ENCODE measurements at places on chromosomes 16 and 17.

GRCh38 chr17:73231395-73231794, 30.3 kb downstream of the CPSF4L start:
- peak; percentile 29 for DNase-seq

- no peak for DNase-seq
These were observed 8.0 kb downstream of the KIAA0753 start for GRCh38 chr17:6632530-6632929.

DNA sequence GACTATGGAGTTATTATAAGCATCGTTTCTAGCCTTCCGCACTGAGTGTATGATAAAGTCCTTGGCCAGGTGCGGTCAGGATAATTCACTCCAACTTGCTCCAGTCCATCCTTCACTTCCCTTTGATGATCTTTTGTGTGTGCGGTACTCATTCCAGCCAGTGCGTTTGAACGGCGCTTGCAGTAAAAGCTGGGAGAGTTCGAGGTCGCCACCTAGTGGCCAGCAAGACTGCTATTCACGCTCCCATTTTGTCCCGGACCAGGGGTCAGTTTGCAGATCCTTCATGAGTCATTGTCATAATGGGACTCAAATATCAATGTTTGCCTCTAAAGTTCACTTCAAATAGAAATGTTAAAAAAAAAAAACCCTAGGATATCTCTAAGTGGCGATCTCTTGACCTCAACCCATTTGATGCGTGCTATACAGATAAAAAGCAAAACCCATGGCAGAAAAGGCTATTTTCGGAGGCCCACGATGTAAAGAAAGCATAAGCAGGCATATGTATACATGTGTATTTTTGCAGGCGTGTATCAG, 417.1 kb downstream of the TMEM114 start:
- DNase-seq: peak; percentile 74

DNA sequence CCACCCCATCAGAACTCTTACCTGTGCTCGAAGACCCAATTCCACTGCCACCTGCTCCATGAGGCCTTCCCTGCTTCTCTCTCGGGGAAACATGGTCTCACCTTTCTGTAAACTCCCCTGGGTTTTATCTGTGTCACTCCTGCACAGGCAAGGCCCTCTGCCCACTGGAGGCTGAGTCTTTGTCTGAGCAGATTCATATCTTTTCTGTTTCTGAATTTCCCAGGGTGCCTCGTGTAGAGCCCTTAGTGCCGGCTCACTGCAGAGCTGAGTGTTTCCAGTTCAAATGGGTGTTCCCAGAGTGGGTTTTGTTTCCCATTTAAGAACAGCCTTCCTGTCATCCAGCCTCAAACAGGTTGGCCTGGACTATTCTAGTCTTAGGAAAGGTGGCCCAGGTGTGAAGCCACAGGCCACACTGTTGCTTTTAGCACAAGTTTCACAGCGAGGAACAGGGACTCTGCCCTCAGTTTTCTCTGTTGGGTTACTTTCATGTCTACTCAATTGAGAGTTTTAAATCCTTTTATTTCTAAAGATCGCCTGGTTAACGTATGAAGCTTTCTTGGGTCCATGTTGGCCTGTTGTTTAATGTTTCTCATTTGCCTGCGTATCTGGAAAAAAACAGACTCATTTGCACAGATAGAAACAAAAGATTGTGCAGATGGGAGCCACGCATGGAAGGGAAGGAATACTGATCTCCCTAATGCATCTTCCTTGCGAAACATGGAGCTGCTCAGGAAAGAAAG, 228.7 kb downstream of the MSI2 start:
- DNase-seq: no peak

- DNase-seq: peak; percentile 8
These were observed 44.5 kb downstream of the EFCAB13 start for GRCh38 chr17:47368262-47368661.

- no peak for DNase-seq
These were observed 121.9 kb upstream of the TNRC6C start for GRCh38 chr17:77836557-77837041.

- DNase-seq: no peak
These were observed 5.7 kb upstream of the B9D1 start for GRCh38 chr17:19368229-19368628.

GRCh38 chr16:51111759-51112158, 39.3 kb downstream of the SALL1 start:
- DNase-seq: no peak

DNA sequence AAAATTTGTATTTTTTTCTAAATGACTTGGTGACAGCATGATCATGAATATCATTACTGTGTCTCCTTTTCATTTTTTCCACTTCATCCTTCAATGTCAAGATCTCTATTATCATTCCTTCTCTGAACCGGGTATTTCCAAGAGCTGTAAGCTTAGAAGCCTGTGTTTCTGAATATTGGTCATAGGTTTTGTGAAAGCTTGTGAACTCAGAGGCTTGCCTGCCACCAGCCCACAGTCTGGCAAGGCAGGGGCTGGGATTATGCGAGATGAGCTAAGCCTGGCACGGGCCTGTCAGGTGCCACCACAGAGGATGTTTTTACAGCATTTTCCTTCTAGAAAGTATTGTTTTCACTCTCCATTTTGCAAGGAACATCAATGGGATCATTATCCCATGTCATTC, 92.8 kb downstream of the MYH10 start:
- DNase-seq: no peak

- DNase-seq: no peak
These were observed 20.5 kb upstream of the EMP2 start for GRCh38 chr16:10600782-10601443.

DNA sequence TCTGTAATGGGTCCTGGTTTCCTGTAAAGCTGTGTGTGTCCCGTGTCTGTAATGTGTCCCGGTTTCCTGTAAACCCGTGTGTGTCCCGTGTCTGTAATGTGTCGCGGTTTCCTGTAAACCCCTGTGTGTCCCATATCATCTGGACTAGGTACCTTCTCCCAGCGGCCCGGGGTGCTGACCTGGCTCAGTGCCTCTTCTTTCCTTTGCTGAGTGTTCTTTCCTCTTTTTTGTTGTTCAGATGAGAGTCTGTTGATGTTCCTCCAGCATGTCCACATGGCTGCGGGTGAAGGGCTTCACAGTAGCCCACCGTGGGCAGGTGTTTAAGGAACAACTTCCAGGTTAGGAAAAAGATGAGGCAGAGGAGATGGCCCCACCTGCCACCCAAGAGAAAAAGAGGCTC, 46.6 kb upstream of the GNG13 start:
- DNase-seq: no peak

DNA sequence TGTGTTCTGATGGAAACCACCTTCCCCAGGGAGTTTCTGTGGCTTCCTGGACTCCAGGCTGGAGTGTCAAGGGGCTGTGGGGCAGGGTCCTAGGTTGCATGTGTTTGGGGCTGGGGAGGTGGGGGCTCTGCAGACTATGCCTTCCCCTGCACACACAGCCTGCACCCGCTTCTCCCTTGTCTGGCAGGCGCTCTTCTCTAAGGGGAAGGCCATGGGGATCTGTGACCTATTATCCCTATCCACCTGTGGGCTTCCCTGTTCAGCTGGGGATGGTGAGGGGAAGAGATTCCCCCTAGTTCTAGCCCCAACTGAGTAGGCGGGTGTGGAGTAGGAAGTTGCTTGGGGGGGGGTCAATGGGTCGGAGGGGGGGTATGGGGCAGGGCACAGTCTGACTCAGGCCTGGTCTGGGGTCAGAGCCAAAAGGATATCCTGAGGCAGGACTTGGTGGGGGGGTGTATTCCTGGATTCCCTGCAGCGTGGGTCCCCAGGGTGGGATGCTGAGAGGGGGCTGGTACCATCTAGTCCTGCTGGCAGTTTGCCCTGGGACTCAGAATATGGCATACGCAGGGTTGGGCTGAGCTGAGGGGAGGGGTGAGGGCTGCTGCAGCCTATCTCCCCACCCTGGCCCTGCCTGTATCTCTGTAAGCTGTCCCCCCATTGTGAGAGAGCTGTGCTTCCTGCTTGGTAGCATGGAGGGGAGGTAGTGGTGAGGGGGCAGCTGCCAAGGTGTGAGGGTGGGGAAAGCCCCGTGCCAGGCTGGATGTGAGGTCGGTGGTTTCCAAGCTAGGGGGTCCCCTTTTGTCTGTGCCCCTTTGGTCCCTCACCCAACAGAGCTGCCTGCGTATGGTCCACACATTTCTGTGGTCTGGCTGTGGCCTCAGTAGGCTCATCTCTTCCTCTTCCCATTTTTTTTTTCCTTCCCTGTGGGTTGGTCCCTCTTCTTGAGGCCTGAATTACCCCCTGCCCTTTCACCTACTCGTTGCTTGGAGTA, 14.7 kb downstream of the RARA start:
- no peak for DNase-seq

GRCh38 chr17:40936437-40936971, 942 bp downstream of the KRT23 start:
- DNase-seq: no peak

GRCh38 chr17:33623841-33624240, 330.7 kb upstream of the ASIC2 start:
- DNase-seq: no peak

GRCh38 chr17:83032781-83033180, 46.6 kb upstream of the METRNL start:
- DNase-seq: no peak

GRCh38 chr17:20141198-20141972, 132.2 kb downstream of the SPECC1 start:
- DNase-seq: no peak

- peak; percentile 50 for DNase-seq
These were observed 20.1 kb downstream of the CD7 start for GRCh38 chr17:82297280-82297713.

GRCh38 chr16:79348521-79349306, 251.8 kb downstream of the MAF start:
- no peak for DNase-seq

DNA sequence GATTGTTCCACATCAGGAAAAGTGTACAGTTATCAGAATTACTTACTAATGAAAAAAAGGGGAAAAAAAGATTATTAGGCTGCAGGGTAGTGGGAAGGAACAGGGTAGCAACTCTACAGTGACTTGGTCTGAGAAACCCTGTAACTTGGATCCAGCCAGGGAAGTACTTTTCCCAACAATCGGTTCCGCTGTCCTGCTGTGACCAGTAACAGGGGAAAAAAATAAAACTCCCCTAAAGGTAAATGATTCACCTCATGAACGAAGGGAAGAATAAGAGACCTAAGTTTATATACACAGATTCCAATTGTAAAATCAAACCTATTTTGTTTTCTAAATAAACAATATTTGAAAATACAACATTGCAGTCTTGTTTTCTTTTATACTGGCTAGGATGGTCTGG, 189.9 kb downstream of the WWOX start:
- no peak for DNase-seq

DNA sequence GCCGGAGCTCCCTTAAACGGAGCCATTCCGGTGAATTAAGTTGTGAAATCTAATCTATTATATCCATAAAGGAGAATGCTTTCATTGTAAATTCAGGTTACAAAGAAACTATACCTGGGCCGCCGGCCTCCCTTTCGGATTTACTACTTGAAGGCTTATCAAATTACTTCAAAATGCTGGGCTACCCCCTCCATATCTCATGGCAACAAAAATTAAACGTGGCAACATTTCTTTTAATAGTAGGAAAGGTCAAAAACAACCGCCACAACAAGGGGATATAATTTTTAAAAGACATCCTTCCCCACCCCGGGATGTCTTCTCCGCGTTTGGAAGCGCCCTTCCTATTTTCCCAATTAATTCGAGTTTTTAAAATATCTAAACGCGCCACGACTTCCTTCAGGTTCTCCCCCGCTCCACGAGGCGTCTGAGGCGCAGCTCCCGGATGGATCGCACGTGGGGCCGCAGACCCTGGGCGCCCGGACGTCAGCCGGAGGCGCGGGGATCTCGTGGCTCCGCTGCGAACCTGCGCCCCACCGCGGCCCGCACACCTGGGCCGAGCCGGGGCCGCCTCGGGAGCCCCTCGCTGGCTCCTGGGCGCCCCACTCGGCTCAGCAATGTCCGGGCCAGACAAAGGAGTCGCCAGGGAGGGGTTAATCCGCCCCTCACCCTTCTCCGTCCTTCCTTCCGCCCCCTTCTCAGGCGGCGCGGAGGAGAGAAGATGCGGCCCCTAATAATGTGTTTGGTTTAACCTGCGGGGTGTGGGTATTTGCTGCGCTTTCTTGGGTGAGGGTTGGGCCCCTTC, 47.4 kb upstream of the SLC38A10 start:
- no peak for DNase-seq

DNA sequence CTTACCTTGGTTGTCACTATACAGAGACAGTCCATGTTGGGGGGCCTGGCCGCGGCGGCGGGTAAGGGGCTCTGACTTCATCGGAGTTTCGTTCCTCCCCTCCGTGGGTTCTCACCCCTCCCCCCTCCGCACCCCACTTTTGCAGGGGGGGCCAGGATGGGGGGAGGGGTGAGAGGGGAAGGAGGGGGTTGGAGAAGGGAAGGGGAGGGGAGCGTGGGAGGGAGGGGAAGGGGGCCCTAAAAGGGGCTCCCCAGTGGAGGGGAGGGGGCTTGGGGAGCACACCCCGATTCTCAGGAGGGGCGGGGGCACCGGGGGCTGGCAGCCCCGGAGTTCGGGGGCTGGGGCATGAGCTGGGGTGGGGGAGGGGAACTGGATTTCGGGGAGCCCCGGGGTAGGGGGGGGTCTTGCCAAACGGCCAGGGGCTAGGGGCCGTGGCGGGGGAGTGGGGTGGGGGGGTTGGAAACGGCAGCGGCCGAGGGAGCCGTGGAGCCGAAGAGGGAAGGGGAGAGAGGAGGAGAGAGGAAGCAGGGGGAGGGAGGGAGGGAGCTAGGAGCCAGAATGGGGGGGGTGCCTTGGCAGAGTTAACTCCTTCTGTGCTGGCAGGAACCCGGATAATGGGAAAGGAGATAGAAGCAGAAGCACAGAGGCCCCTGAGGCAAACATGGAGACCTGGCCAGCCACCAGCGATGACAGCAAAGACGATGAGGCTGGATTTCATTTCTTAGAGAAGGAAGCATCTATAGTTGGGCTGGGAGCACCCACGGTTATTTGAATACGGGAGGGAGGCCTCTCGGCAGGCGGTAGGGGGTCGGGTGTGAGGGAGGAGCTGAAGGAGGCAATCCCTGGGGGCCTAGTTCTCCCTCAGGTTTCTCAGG, 2.3 kb downstream of the DLG4 start:
- no peak for DNase-seq

- DNase-seq: no peak
These were observed 4.6 kb downstream of the ITGA2B start for GRCh38 chr17:44384823-44385286.

DNA sequence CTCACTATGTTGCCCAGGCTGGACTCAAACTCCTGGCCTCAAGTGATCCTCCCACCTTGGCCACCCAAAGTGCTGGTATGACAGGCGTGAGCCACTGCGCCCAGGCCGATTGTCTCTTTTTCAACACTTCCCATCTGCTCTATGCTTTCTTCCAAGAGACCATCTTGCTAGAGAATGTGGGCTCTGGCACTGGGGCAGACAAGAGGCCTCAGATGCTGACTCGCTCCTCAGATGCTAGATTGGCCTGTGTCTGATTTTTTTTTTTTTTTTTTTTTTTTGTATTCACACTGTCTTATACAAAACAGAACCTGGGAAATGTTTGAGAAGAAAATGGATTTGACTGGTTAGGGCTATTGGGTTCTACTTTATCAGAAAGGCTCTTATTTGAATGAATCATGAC, 58.2 kb downstream of the CYB5D2 start:
- no peak for DNase-seq

- DNase-seq: peak; percentile 65
These were observed 525 bp downstream of the JPT1 start for GRCh38 chr17:75153780-75154194.

GRCh38 chr17:77697480-77698400, 260.8 kb upstream of the TNRC6C start:
- no peak for DNase-seq

GRCh38 chr17:77563439-77564102, 394.9 kb upstream of the TNRC6C start:
- no peak for DNase-seq

Data from NCI-H1092 treated with DMSO at 0.1 percent for 48 hours (cell line).